Fibroblast of the conjunctiva (primary cell): ENCODE measurements at places on chromosomes 2 and 18.

DNA sequence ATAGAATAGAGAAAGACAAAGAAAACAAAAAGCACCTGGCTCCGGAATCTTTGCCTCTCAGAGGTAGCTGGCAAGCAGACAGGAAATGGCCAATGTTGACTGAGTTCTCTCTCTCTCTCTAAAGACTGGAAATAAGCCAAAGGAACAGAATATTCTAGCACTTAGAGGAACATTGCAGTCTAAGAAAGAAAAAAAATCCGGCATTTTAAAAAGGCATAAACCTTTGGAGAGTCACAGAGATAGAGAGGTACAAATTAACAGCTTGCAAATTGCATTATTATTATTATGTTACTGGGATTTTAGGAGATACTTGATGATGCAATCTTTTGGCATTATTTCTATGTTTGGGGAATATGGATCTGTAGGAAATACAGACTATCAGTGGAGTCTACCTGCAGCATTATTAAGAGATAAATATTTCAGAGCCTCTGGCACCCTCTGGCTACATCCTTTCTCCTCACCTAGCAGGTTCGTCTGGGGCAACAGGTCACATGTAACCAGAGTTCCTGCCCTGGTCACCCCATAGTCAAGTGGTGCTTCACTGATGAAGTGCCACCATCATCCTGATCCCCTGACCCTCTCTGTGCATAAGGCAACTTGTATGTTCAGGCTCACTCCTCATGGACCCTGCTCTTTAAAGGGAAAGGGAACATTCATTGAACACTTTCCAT, 318.9 kb upstream of the ACVR2A start:
- DNase-seq: no peak

DNA sequence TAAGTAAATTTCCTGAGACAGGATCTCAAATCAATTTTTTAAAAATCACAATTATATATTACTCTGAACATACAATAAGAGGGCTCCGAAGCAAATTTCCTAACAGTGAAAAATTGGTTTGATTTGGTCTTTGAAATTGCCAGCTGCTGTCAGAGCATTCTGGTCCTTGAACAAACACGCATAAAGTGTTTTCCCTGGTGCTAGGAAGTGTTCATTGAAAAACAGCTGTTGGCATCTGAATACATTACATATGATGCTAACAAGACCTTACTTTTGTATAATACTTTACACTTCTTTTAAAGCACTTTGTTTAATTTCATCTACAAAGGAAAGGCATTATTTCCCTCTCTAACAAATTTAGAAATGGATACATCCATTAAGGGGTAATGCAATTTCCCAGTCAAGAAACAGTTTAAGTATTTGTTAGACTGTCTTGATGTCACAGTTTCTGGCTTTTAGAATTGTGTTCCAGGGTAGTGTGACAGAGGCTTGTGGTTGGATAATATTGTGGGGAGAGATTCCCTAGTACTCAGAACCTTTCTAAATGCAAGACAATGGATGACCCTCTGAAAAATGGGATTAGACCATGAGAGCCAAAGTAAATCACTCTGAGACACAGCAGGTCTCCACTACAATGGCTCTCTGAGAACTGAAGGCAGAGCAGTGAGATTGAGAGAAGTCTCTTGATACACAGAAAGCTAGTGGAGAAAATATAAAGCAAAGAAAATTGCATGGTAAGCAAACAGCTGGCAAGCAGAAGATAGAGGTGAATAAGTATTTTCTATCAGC, 299.0 kb downstream of the TRIB2 start:
- no peak for DNase-seq

DNA sequence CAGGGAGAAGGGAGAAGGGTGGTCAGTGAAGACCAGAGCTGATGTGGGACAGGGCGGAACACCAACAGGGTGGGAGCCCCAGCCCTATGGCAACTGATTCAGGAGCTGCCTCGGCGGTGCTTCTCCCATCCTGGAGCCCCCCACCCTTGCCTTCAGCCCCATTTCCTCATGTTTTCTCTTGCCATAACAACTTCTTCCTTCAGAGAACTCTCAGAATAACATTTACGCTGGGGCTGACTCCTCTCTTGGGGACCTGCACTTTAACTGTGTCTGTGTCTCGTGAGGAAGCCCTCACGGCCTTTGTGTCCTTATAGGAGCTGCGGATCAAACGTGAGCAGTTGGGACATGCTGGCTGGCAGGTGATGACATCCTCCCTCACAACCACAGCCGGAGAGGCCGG, 116.4 kb upstream of the SNTG2 start:
- DNase-seq: no peak

GRCh38 chr2:136239079-136239685, 121.2 kb upstream of the CXCR4 start:
- DNase-seq: no peak

- no peak for DNase-seq
Observed at GRCh38 chr2:105143467-105144151, 97.9 kb upstream of the GPR45 start.

GRCh38 chr18:5158172-5158571, 38.9 kb downstream of the AKAIN1 start:
- no peak for DNase-seq

- peak; percentile 45 for DNase-seq
Observed at GRCh38 chr2:9539531-9539930, 16.1 kb downstream of the ADAM17 start.

DNA sequence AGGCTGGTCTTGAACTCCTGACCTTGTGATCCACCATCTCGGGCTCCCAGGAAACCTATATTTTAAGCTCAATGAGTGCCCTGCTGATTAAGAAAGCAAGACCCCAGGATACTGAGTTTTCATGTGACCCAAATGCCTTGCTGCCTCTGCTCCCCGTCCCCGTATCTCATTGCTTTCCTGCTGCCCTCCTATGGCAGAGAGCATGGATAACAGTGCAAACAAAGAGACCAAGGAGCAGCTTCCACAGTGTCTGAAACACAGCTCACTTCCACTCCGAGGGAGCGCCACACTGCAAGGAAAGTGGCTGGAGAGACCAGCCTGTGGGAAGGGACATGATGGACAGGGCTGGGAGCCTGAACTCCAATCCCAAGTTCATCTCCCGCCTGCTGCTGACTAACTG, 246.8 kb downstream of the TMEM182 start:
- DNase-seq: no peak

GRCh38 chr18:12791610-12792009, 88.8 kb downstream of the PSMG2 start:
- no peak for DNase-seq

DNA sequence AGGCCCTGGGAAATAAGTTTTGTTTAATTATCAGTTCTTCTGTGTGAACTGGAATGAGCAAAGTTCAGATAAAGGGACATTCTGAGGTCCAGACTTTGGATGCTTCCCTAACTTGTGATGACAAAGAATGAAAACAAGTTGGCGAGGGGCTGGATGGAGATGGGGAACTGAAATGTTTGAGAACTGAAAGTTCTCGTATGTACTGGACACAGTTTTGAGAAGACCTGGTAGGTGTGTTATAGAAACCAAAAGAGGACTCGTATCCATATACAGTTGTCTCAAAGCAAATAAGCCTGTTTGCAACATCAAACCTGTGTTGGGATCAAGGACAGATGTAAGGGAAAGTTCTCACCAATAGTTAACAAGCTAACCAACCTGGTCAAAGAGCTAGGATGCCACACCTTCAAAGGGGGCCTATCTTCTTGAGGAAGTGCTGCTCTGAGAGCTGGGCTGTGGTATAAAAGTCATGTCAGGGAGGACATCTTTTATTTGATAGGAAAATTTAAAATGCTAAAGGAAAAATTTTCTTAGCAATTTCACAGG, at the start of gene UPP2:
TSS of gene UPP2 (plus strand) at position 493 of the 543 bp plus-strand sequence. CDS start 188 bp downstream, outside the sequence.
- no peak for DNase-seq

DNA sequence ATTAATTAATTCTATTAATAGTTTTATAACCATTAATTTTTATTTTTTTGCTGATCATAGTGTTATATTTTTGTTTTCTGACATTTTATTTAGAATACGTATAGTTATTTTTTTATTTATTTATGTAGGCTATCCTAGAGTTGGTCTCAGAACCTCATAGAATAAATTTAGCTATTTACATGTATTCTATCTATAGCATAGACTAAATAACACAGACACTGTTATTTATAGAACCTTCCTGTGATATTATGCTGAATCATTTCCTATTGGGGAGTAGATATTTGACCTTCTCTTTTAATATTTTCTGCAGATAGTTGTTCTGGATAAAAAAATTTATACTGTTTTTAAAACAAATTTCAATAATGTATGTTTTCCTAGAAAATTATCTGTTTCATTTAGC, 20.2 kb downstream of the ARHGEF33 start:
- DNase-seq: no peak

DNA sequence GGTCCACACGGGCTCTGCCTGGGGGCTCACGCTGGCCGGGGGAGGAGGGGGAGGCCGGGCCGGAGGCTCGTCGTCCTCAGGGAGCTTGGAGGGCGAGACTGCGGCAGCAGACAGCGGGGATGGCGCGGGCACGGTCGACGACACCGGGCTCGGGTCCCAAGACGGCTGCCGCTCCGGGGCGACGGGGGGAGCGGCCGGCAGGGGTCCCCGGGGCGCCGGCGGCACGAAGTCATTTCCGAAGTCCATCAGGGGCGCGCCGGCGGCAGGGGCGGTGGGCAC, 491 bp downstream of the RTN4 start:
- DNase-seq: no peak

DNA sequence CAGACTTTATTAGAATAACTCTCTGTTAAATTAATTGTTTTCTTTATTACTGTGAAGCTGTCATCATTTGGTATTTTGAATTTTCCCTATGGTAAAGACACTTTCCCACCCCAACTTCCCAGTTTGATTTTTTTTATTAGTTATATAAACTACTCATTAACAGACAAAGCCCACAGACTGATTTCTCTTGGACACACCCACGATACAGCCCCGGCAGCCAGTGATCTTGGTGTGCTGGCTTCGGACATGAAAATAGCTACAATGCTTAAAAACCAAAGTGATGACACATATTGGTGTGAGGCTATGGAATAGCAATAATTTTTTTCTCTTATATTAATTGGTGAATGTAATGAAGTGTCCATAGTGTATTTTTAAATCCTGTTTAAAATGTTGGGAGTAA, 225.4 kb upstream of the SIX3 start:
- DNase-seq: no peak

GRCh38 chr2:197369228-197369932, 58.8 kb upstream of the ANKRD44 start:
- DNase-seq: no peak

DNA sequence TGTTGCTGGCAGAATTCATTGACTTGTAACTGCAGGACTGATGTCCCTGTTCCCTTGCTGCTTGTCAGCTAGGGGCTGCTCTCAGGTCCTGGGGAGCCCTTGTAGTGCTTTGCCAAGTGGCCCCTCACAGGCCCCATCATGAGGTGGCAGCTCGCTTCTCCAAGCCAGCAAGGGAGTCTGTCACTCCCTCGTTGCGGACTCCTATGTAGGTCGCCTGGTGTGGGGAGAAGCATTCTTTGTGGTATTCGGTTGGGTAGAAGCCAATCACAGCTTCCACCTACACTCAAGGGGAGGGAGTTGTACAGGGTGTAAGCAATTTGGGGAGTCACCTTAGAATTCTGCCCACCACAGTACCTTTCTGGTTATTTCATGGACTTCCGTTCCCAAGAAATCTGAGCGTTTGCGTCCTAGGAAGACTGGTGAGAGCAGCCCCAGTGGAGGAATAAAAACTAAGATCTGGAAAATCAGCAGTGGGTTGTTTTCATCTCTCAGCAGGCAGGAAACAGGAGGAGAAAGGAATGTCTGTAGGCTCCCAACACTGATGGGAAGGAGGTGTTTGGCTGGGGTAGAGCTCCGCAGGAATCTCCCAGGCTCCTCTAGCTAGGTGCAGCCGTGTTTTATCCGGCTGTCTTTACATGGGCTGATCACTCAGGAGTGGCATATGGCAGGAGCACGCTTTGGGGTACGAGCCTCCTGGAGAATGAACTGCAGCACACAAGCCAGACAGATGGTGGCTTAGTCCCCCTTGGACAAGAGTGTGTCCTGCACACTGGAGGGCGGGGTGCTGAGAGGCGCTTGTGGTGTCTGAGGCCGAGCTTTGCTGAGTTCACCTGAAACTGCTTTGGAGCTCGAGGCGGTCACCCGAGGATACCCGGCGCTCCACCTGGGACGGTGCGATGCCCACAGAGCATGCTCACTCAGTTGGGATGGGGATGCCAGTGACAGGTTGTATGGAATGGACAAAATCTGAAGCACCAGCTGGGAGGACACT, 58.3 kb downstream of the LDLRAD4 start:
- no peak for DNase-seq

GRCh38 chr2:236614551-236614950, 44.9 kb downstream of the ACKR3 start:
- no peak for DNase-seq

DNA sequence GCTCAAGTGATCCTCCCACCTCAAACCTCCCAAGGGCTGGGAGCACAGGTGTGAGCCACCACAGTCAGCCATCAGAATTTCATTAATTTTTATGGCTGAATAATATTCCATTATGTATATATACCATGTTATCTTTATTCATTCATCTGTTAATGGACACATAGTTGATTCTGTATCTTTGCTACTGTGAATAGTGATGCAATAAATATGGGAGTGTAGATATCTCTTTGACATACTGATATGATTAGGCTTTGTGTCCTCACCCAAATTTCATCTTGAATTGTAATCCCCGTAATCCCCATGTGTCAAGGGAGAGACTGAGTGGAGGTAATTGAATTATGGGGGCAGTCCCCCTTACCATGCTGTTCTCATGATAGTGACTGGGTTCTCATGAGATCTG, 38.2 kb upstream of the REEP1 start:
- DNase-seq: no peak

GRCh38 chr2:174697255-174697654, 67.0 kb downstream of the CHRNA1 start:
- DNase-seq: no peak
